ENCODE measurements at places on chromosomes 16 and 17.
A peak's percentile ranks its signal among the peaks of the same experiment; 100 is the strongest.

DNA sequence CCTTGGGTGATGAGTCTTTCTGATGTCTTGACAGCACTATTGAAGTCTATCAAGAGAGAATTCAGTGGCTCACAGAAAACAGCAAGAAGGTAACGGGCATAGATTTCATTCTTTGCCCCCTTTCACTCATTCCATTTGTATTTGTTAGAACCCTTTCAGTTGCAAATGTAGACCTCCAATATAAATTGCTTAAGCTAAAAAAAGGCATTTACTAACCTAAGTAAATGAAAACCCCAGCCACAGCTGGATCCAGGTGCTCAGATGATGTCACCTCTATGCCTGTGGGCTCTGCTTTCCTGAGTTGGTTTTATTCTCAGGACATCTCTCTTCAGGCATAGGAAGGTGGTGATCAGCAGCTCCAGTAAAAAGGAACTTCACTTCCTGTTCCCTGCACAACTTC, 11.1 kb downstream of the VWA3A start:
- DNase-seq = no peak

GRCh38 chr16:50602531-50603205, 54.5 kb downstream of the NKD1 start:
- DNase-seq = peak; percentile 15

GRCh38 chr16:4450931-4451519, 23.4 kb downstream of the NMRAL1 start:
- no peak for DNase-seq

GRCh38 chr17:10439816-10440215, 18.1 kb upstream of the MYH8 start:
- DNase-seq = no peak

- DNase-seq = peak; percentile 55
These were observed 90.2 kb upstream of the ERCC4 start for GRCh38 chr16:13829697-13830299.

DNA sequence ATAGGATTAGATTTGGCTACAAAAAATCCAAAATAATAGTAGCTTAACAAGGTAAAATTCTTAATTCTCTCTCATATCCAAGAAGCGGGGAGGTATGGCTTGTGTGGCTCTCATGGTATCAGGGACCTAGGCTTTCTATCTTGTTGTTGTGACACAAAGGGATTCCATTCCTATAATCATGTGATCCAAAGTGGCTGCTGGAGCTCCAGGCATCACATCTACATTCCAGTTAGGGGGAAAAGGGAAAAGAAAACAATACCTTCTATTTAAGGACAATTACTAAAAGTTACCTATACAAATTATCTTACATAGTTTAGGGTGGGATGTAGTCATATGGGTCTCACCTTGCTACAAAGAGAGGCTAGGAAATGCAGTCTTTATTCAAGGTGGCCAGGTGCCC, 47.6 kb upstream of the CACNG4 start:
- DNase-seq = no peak

- DNase-seq = no peak
These were observed 32.2 kb upstream of the CHMP6 start for GRCh38 chr17:80959330-80960036.

DNA sequence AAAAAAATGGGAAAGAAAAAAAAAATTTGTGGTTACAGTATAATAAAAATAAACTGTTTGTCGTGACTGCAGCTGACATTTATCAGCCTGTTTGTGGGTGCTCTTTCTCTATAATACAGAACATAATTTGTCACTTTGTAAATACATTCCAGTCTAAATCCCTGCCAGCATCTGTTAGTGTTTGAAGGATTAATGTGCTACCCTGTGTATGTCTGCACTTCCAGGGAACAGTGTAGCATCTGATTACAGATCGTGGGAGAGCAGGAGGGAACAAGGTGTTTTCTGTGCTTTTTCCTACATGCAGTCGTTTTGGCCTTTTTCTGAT, 265.1 kb downstream of the WWOX start:
- peak; percentile 11 for DNase-seq

DNA sequence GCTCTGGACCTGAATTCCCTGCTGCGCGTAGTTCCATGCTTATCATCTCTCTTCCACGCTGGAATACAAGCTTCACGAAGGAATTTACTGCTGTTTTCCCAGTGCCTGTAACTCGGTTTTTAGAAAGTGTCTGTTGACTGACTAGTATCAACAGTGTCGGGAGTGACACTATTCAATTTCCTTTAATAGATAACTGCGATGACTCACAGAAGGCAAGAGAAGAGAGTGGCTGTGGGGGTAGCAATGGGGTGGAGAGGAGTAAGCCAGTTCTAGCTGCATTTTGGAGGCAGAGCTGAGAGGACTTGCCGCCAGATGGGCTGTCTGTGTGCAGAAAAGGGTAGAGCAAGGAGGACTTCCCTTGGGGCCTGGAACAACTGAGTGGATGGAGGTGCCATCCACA, 25.2 kb downstream of the B4GALNT2 start:
- DNase-seq = no peak

DNA sequence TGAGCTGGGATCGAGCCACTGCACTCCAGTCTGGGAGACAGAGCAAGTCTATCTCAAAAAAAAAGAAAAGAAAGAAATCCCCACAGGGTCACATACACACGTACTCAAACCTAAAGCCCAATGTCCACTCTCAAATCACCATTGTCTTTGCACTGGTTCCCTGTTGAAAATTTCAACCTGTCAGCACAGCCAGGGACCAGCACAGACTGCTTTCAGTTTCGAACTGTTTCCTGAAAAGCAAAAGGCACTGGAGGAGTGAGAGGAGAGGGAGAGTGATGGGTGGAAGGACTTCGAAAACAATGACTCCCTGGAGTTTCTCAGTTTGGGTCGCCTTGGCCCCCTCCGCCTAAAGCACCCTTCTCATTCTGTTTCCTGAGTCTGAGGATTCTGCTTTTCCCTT, 9.0 kb upstream of the CD300C start:
- DNase-seq = no peak

GRCh38 chr17:8108972-8109660, 9.2 kb downstream of the ALOXE3 start:
- DNase-seq = no peak

GRCh38 chr17:41513168-41513547, 5.5 kb downstream of the KRT15 start:
- no peak for DNase-seq

GRCh38 chr16:3938843-3939624, 58.5 kb upstream of the CREBBP start:
- peak; percentile 68 for DNase-seq

DNA sequence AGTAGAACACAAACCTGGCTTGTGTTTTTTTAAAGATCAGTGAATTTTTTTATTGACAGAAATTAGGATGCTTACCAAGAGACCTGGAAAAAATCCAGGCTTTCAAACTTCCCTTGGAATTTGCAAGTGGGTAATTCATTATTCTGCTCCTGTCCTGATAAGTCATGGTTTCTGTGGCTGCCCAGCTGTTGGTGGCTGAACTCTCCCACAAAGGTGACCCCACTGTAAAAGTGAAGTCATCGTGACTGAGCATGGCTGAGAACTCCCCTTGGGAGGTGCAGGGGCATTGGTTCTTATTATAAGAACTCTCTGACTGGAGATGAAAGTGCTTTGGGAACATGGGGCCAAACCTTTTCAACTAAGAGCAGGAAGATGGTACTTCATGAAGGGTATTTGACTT, 46.6 kb upstream of the TANC2 start:
- peak; percentile 79 for DNase-seq

- no peak for DNase-seq
These were observed 29.0 kb downstream of the ZNF750 start for GRCh38 chr17:82810644-82811430.

GRCh38 chr17:62797959-62798358, 10.2 kb downstream of the MARCHF10 start:
- DNase-seq = no peak

DNA sequence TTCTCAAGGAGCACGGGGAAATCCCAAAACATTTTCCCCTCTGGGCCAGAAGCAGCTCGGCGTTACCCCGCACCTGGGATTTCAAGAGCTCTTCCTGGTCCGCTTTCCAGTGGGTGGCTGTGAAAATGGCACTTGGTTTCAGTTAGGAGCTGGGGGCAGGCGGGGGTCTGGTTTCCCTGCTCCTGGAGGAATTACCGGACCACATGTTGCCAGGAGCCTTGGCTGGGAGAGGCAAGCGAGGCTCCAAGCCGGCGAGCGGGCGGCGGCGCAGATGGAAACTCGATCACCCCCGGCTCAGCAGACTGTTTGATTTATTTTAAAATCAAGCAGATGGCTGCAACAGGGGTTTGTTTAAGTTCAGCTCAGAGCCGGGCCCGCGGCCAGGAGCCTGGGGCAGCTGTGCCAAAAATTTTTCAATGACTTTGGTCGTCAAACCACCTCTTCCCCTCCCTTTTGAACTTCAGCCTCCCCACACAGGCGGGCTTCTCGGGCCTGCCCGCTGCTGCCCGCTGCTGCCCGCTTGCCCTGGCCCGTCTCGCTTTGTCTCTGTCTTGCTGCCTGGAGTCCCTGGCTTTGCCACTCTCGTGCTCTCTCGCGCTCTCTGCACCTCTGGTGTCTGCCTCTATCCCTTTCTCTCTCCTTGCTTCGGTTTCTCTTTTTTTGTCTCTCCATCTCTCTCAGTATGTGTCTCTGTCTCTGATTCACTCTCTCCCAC, 108.0 kb upstream of the CIBAR2 start:
- peak; percentile 85 for DNase-seq

DNA sequence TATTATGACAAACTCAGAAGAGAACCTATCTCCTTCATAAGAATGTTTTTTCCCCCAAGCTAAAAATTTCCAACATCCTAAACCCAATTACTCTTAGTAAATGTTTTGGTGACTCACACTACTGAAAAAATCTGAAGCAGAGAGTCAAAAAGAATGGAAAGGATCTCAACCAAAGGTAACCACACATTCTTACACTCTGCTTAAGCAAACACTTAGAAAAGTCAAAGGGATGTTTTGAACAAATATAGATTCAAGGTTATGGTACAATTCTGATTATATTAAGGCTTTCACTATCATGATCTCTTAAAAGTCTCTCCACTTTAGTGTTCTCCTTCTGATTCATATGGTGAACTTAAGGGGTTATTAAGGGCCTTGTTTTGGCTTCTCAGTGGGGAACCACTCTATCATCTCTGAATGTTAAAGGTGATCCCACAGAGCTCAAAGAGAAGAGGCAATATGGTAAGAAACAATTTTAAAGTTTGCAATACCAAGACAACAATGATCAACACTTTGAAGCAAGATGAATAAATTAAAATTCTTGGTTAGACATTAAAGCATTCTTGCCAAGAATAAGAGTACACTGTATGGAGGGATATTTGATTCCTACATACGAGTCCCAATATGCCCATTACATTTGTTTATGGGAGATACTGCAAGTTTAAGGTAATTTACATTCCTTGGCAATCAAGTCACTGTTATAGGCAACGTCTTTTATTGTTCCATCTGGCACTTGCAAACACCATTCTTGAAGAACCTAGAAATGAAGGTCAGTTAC, 69.2 kb downstream of the CDC27 start:
- peak; percentile 18 for DNase-seq

DNA sequence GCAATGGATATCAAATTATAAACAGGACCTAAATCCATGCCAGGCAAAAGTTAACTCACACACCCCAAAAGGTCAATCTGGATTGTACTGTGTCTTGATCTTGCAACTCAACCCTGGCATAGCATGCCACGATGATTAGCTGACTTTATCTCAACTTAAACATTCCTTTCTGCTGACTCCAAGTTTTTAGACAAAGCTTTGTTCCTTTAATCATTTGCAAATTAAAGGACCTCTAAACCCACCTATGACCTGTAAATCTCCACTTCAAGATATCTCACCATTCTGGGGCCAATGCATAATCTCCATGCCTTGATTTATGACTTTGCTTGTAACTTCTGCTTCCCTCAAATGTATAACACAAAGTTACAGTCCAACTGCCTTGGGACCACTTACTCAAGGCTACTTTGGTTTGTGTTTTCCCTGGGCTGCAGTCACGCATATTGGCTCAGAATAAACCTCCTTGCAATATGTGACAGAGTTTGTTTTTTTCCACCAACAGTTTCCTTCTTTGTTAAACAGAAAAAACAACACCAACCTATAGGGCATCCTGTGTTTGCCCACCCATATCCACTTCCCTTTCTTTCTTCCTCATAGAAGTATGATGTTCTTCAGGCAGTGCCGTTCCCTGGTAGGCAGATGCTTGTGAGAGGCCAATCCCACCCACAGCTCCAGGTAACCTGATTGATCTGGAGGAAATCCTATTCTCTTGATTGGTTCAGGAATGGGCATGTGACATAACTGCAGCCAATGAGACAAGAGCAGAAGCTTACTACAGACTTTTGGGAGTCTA, 390.6 kb upstream of the ERCC4 start:
- DNase-seq = no peak

DNA sequence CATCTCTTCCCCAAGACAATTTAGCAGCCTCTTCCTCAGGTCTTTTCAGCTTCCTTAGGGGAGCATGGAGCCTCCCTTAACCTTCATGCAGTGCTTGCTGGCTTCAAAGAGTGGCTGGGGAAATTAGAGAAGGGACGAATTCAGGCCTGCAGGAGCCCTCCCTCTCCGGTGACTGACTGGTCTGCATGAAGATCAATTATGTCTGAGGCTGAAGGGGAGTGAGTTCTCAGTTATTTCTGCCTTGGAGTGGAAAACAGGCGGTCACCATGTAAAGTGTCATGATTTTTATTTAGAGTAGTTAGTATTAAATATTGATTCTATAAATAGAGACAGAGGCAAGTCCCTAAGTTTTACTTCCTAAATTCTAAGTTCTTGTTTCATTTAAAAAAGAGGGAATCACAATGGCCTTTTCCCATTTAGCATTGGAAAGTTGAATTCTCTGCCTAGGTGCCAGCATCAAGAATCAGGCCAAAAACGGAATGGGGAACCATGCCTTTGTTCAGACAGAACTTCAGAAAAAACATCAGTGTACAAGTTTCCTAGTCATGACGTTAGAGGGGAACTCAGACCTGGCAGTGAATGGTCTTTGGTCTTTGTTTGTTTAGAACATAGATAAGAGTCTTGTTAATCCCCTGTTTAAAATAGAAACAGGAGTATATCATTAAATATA, 4.4 kb downstream of the GABARAPL2 start:
- no peak for DNase-seq

DNA sequence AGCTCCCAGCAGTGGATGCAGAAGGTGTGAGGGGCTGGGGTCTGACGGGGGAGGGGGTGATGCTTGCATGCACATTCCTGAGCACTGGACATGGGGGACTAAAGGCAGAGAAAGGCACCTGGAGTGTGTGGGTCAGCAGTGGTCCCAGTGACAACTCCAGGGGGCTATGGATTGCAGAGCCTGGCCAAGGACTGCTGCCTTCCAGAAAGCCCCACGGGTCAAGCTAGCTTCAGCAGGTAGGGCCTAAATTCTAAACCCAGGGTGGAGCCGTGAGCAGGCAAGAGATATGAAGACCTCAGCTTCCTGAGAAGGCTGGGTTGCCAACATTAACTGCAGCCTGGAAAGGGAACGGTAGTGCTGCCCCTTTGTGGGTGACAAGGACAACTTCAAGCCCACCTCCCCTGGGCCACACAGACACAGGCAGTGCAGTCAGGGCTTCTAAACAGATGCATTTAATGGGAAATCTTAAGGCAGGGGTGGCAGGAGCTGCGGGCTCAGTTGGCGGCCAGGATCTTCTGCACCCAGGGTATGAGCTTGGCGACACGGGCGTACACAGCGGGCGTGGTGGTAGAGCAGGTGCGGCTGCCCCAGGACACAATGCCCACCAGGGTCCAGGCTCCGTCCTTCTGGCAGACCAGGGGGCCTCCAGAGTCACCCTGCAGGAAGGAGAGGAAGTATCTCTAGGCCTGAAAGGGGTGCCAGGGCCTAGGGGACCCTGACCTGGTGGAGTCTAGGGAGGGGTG, 3.1 kb downstream of the CTRB2 start:
- no peak for DNase-seq
